ENCODE measurements at places on chromosomes 13 and 19. TPM values are rescaled to one million over a fixed set of nuclear protein-coding genes. Genes with fewer than 3 reads are reported as not detected.
A peak's percentile ranks its signal among the peaks of the same experiment; 100 is the strongest.

GRCh38 chr19:49636233-49636932 lies 3.6 kb downstream of the RRAS start:
- DNase-seq, result no peak

GRCh38 chr13:96033220-96034015 lies 19.8 kb downstream of the UGGT2 start:
- DNase-seq, result no peak

DNA sequence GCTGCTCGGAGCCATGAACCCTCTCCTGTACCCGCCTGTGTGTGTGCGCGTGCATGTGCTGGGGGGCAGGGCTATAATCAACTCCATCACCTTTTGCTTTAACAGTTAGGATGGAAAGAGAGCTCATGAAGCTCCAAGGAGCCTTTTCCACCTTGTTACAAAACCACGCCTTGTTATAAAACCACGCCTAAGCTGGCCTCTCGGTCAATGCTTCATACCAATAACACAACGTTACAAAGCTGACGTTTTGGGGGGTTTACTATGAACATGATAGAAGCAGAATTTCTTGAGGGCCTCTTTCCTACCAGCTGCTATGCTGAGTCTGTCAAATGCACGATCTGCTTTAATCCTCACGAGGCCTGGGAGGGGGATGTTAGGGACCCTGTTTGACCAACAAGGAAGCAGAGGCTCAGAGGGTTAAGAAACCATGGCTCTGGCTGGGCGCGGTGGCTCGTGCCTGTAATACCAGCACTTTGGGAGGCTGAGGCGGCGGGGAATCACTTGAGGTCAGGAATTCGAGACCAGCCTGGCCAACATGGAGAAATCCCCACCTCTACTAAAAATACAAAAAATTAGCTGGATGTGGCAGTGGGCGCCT lies 11.9 kb downstream of the CAPS start:
- DNase-seq, result no peak

Gene FOXA3
- not detected for total RNA-seq

Gene CDC42EP5
- total RNA-seq, result not detected

Gene RAVER1
- total RNA-seq, result 64.3 TPM

- DNase-seq, result no peak
Measured at GRCh38 chr19:58042495-58043340, 8.9 kb downstream of the ZSCAN1 start.

Gene C1QTNF9B
- not detected for total RNA-seq

Gene ZSWIM9
- 4.0 TPM for total RNA-seq

DNA sequence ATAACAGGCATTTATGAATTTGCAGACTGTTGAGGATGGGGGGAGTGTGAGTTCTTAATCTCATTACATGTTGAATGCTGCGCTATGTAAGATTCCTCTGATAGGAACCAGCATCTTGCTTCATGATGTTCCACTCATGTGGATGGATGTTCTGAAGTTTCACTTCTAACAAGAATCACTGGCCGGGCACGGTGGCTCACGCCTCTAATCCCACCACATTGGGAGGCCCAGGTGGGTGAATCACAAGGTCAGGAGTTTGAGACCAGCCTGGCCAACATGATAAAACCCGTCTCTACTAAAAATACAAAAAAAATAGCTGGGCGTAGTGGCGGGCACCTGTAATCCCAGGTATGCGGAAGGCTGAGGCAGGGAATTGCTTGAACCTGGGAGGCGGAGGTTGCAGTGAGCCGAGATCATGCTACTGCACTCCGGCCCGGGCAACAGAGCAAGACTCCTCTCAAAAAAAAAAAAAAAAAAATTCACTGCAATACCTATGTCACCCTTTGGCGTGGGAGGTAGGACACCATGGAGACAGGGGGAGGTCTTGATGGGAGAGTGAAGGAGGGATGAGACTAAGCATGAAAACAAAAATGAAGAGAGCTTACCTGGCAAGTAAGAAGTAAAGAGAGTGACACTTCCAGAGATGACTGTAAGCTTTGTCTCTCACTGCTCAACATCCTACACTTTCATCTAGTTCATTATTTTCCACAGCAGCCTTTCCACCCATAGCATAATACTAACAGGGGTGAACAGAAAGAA lies 133.0 kb downstream of the DCT start:
- DNase-seq, result no peak

- peak; percentile 5 for DNase-seq
Measured at GRCh38 chr13:94178625-94179244, 300.7 kb downstream of the DCT start.

Gene PINLYP
- 1.7 TPM for total RNA-seq

GRCh38 chr19:3458229-3459088 lies 21.9 kb downstream of the SMIM24 start:
- DNase-seq, result no peak

Gene IQCN
- 13.7 TPM for total RNA-seq

- DNase-seq, result no peak
Measured at GRCh38 chr13:48909056-48909389, 66.7 kb upstream of the FNDC3A start.

All from natural killer cell (primary cell).